ENCODE measurements at places on chromosomes 2 and 18.

DNA sequence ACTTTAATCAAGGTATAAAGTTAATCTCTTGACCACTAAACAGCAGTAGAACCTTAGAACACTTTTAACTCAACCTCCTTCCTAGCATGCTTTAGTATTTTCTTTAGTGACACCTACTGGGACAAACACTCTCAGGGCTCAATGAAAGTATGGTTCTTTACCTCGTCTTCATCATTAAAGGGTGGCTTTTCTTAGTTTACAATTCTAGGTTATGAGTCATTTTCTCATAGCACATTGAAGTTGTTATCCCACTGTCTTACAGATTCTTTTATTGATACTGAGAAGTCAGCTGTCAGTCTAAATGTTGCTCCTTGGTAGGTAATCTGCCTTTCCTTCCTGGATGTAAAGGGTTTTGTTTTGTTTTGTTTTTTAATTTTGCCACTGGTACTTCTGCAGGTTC is 38.0 kb downstream of the SIGLEC15 start:
- no peak for DNase-seq
- H3K27me3 ChIP-seq: no peaks in the 10 kb centered on the region
- peaks cover 77% of the 10 kb centered on the region for H3K36me3 ChIP-seq
- peaks cover 4% of the 10 kb centered on the region for H3K4me1 ChIP-seq
- H3K27ac ChIP-seq: no peak overlapping the region
- H3K4me3 ChIP-seq: no peak overlapping the region

GRCh38 chr2:3739313-3739712 is 35.9 kb downstream of the DCDC2C start:
- no peak overlapping the region for H3K4me3 ChIP-seq
- no peaks in the 10 kb centered on the region for H3K36me3 ChIP-seq
- H3K27me3 ChIP-seq: peaks cover 4% of the 10 kb centered on the region
- no peak overlapping the region for H3K27ac ChIP-seq
- no peaks in the 10 kb centered on the region for H3K4me1 ChIP-seq

- no peak for DNase-seq
- peaks cover 12% of the 10 kb centered on the region for H3K4me1 ChIP-seq
- H3K36me3 ChIP-seq: peaks cover 13% of the 10 kb centered on the region
- H3K27me3 ChIP-seq: peaks cover 15% of the 10 kb centered on the region
- no peak overlapping the region for H3K27ac ChIP-seq
Observed at GRCh38 chr18:74589021-74589420, 8.6 kb upstream of the ZNF407 start.

- H3K36me3 ChIP-seq: peaks cover 2% of the 10 kb centered on the region
- H3K4me3 ChIP-seq: no peak overlapping the region
- no peak for DNase-seq
- H3K4me1 ChIP-seq: peaks cover 5% of the 10 kb centered on the region
Observed at GRCh38 chr2:173109253-173110188, 33.9 kb downstream of the MAP3K20 start.

- peak; percentile 90 for DNase-seq
- H3K27ac ChIP-seq: peak within 1 kb of the TSS; percentile 83
- peaks cover 12% of the 10 kb centered on the region for H3K27me3 ChIP-seq
- H3K4me3 ChIP-seq: peak within 1 kb of the TSS; percentile 84
- peaks cover 13% of the 10 kb centered on the region for H3K4me1 ChIP-seq
Observed at GRCh38 chr2:240435457-240435947, at the start of gene GPC1. GPC1 (plus strand) TSS chr2:240435663; CDS start chr2:240435919, 256 bp downstream.

DNA sequence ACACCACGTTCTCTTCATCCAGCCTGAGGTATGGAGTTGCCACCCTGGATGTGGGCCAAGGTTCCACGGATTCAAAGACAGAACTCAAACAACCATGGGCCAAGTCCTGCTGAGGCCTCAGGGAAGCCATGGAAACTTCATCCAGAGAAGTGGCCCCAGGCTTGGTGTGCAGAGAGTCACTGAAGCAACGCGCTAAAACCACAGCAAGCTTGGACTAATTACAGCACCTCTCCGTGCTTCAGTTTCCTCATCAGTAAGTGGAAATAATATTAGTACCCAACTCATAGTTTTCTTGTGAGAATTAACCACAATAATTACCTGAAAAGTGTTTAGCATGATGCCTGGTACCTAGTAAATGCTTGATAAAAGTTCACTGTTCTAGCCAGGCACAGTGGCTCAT is 19.2 kb upstream of the AP1S3 start:
- no peak overlapping the region for H3K4me3 ChIP-seq
- H3K27me3 ChIP-seq: no peaks in the 10 kb centered on the region
- H3K36me3 ChIP-seq: peaks cover 13% of the 10 kb centered on the region
- peaks cover 4% of the 10 kb centered on the region for H3K4me1 ChIP-seq
- no peak for DNase-seq

DNA sequence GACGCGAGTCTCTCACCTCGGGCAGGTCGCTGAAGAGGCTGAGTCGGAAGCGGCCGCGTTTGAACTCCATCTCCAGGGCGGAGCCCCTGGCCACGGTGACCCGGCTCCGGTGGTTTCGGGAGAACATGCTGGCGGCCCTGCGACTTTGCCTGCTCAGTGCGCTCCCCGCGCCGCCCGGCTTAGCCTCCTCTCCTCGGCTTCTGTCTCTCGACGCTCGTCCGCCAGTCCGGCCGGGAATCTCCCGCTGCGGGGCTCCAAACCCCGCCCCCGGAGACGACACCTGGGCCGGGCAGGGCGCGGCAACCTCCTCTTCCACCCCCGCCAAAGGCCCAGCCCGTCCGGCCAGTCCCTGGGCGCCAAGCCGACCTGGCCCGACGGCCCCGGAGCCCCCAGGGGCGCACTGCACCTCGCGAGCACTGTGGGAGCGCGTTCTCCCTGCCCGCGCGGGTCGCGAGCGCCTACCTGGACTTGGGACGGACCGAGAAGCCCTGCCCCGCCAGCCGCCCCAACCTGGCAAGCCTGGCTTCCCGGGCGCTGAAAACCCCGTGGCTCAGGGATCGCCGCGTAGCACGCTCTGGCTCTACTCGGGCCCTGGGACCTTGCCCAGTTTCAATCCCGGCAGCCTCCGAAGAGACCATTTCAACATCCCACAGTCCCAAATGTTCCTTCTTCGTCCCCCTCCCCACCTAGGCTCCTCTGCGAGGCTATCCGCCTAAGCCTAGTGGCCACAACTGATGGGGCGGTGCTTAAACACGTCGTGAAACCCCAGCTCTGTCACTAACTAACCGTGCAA is at the start of gene RTKN:
RTKN (minus strand) TSS at position 248 of the 793 bp plus-strand sequence; CDS start at position 127, 121 bp downstream.
- DNase-seq: peak; percentile 80
- H3K4me3 ChIP-seq: peak within 1 kb of the TSS; percentile 79
- no peak within 1 kb of the TSS for H3K27ac ChIP-seq
- H3K36me3 ChIP-seq: no peaks in the 10 kb centered on the region
- peaks cover 13% of the 10 kb centered on the region for H3K4me1 ChIP-seq

DNA sequence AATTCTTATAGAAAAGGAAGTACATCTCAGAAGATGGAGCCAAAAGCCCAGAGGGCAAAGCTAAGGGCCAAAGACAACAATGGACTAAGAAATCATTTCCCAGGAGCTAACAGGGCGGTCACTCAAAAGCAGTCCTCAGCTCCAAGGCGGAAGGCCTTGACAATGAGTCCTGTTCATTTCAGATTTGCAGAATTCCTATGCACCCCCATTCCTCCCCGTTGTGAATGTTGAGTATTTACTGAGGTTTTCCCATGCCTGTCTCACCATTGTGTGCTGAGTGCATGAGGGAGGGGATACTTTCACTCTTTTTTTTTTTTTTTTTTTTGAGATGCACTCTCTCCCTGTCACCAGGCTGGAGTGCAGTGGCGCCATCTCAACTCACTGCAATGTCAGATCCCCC is 18.8 kb upstream of the DTNB start:
- no peak for DNase-seq
- H3K4me3 ChIP-seq: no peak overlapping the region
- peaks cover 5% of the 10 kb centered on the region for H3K27me3 ChIP-seq
- H3K27ac ChIP-seq: no peak overlapping the region
- H3K4me1 ChIP-seq: no peaks in the 10 kb centered on the region

DNA sequence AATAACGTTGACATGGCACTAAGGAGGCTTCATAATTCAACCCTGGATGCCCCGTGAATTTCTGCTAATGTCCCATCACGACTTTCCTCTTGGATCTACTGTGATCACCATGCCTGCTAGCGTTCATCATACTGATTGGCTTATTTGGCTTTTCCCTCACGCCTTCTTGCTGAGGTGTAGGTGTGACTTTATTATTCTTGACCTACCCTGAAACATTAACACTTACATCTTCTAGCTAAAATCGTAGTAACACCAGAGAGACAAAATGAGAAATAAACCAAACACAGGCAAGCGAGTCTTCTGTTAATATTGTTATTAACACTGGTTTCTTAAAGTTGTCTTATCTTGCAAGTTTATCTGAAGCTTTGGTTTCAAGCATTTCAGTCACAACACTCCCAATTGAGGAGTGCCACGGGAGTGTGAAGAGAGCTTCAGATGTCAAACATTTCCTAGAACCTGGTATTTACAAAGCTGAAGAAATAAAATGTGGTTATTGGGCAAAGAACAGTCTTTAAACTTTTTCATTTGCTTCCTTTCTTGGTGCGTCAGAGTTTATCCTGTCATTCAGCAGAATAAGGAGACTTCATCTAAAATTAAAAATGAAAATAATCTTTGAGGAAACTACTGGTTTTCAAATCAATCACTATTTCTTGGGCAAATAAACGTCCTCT is 15.4 kb upstream of the STAT1 start:
- peak overlapping the region; percentile 27 for H3K27ac ChIP-seq
- H3K4me1 ChIP-seq: peaks cover 55% of the 10 kb centered on the region

All from activated CD4-positive, alpha-beta T cell treated with anti-CD3 and anti-CD28 coated beads, Interleukin-2, amount 10 ng/mL, durations not matched to agents 24 days and 14 days (primary cell).